ENCODE measurements at places on chromosomes 6 and 20. TPM values are rescaled to one million over a fixed set of nuclear protein-coding genes. Genes with fewer than 3 reads are reported as not detected.

- no peak for DNase-seq
- H3K36me3 ChIP-seq = peaks cover 30% of the 10 kb centered on the region
- H3K27ac ChIP-seq = no peak overlapping the region
Observed at GRCh38 chr20:49029203-49029602, 16.9 kb upstream of the CSE1L start.

DNA sequence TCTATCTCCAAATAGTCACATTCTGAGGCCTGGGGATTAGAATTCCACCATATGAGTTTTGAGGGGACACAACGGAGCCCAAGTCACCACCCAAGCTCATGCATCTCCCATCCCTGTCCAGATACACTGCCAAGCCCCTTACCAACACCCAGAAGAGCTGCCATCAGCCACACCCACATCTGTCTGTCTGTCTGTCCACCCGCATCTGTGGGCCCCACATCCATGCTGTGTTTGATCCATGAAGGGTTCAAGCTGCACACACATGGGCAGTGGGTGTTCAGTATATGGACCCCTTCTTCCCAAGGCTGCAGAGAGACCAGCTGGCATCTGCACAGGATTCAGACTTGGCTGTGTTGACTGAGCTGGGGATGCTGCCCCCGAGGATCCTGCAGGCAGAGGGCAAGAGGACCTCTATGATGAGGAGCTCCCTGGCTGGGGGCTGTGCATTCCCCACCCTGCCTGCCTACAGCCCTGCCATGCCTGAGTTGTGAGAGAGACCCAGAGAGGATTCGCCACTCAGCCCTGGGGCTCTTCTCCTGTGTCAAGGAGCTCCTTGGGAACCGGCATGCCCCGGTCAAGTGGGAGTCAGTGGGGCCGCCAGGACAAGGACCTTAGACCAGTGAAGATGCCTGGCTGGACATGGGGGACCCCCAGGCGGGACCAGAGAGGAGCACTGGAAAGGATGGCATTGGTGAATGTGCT, 206.4 kb downstream of the SYNDIG1 start:
- H3K27me3 ChIP-seq = no peaks in the 10 kb centered on the region
- no peaks in the 10 kb centered on the region for H3K36me3 ChIP-seq
- H3K4me3 ChIP-seq = no peak overlapping the region

Gene BHLHE23
- not detected for total RNA-seq

DNA sequence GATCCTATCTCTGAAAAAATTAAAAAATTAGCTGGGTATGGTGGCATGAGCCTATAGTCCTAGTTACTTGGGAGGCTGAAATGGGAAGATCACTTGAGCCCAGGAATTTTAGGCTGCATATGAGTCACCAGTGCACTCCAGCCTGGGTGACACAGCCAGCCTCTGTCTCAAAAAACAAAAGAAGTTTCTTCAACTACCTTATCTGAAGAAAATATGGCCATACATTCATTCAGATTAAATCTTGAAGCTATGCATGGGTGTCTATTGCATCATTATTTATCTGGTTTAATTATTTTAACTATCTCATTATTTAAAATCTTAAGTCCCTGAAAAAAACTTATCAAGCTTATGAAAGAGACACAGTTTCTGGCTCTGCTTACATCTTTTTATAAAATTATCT, 204.1 kb downstream of the SIM1 start:
- peaks cover 10% of the 10 kb centered on the region for H3K4me1 ChIP-seq
- H3K27me3 ChIP-seq = peaks cover 2% of the 10 kb centered on the region
- H3K4me3 ChIP-seq = no peak overlapping the region
- no peaks in the 10 kb centered on the region for H3K36me3 ChIP-seq
- DNase-seq = no peak
- H3K27ac ChIP-seq = no peak overlapping the region

Gene HSPA12B
- total RNA-seq = not detected

GRCh38 chr6:37029249-37029971, 24.0 kb downstream of the FGD2 start:
- H3K4me1 ChIP-seq = peaks cover 84% of the 10 kb centered on the region
- DNase-seq = peak; percentile 64
- peak overlapping the region; percentile 75 for H3K27ac ChIP-seq
- peaks cover 38% of the 10 kb centered on the region for H3K36me3 ChIP-seq
- H3K4me3 ChIP-seq = no peak overlapping the region
- no peaks in the 10 kb centered on the region for H3K27me3 ChIP-seq

DNA sequence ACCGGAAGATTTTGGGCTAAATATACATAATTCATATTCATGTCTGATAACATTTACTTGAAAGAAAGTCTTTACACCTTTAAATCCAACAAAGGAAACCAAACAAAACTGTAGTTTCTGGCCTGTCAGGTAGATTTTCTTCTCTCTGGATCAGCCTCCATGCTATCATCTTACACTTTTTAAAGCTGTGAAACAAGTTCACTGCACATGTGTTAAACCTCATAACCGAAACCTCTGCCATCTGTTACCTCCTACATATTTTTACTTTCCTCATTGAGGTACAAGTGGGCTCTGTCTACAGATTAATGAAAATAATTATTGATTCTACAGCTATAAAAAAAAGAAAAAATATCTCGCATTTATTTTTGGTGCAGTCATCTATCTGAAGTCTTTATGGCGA, 149.9 kb downstream of the RALGAPA2 start:
- DNase-seq = no peak
- no peaks in the 10 kb centered on the region for H3K4me1 ChIP-seq
- no peak overlapping the region for H3K27ac ChIP-seq
- no peaks in the 10 kb centered on the region for H3K27me3 ChIP-seq
- H3K4me3 ChIP-seq = no peak overlapping the region

Gene SNHG17
- 69.6 TPM for total RNA-seq

DNA sequence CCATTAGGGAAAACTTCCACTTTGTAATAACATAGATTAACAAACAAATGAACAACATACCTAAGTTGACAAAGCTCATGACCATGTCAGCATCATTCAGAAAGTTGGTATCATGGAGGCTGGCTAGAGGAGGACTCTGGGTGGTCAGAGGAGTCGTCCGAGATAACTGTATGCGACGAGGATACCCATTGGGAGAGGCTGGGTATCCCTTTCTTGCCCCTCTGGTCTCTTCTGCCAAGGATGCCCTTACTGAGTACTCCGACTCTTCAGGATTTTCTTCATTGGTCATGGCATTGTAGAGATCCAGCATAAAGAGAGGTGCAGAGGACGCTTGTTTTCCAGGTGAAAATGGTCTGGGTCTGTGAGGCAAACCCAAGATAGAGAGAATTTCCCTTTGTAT, 1.1 kb downstream of the BMP5 start:
- DNase-seq = no peak
- H3K36me3 ChIP-seq = no peaks in the 10 kb centered on the region
- H3K27ac ChIP-seq = no peak overlapping the region
- H3K4me3 ChIP-seq = no peak overlapping the region
- no peaks in the 10 kb centered on the region for H3K27me3 ChIP-seq
- no peaks in the 10 kb centered on the region for H3K4me1 ChIP-seq

Gene BMP6
- total RNA-seq = not detected

DNA sequence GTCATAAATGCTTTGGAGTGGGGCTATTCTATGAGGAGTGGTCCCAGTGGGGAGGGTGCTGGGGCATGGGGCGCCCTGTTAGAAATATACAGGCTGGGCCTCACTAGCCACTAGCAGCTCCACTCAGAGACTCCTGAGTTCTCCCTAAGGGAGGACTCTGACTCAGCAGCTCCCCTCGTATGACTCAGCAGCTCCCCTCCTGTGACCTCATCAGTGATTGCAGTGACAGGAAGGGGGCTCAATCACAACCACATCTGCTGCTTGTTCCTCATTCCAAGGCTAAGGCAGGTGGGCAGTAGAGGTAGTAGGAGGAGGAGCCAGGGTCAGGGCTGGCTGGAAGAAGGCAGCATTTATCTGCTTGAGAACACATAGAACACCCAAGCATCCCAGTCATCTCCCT, 73.7 kb downstream of the PRND start:
- peaks cover 34% of the 10 kb centered on the region for H3K4me1 ChIP-seq
- H3K36me3 ChIP-seq = peaks cover 86% of the 10 kb centered on the region
- peak overlapping the region; percentile 81 for H3K27ac ChIP-seq
- no peaks in the 10 kb centered on the region for H3K27me3 ChIP-seq
- H3K4me3 ChIP-seq = no peak overlapping the region

DNA sequence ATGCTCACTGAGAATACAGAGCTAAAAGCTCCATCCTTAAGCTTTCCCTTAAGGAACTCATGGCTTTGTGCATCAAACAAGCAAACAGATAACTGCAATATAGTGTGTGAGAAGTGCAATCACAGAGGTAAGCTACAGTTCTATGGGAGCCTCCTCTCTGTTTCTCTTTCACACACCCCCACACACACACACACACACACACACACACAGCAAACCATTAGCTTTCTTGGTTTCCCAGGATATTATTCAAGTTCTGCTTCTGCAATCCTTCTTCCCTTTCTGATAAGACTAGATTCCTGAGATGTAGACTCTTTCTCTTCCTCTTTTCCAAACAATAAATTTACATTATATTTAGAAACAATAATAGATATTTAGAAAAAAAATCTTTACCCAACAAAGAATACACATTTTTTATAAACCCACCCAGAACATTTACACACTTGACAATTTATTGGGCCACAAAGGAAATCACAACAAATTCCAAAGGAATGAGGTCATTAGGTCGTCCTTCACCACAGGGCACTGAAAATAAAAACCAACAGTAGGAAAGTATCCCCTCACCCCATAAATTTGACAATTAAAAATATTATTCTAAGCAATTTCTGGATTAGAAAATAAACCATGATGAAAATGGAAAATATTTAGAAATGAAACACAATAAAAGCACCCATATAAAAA, 9.3 kb upstream of the GFOD1 start:
- H3K27ac ChIP-seq = no peak overlapping the region
- peaks cover 4% of the 10 kb centered on the region for H3K27me3 ChIP-seq
- no peaks in the 10 kb centered on the region for H3K36me3 ChIP-seq
- H3K4me3 ChIP-seq = no peak overlapping the region
- no peak for DNase-seq
- no peaks in the 10 kb centered on the region for H3K4me1 ChIP-seq

Gene OOEP
- total RNA-seq = 0.87 TPM

DNA sequence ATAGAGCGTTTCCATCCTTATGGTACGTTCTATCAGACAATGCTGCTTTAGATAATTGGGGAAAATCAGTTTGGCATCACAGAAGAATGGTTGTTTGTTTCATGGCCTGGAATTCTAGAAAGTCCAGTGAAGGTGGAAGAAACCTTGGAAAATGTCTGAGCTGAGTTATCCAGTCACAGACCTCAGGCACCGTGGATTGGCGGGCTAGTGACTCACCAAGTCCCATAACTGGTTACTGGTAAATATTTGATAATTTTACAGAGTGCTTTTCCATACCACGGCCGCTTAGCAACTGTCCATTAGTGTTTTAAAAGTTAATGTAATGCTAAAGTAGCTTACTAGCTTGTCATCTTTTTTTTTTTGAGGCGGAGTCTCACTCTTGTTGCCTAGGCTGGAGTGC, 99.4 kb downstream of the SLC35B3 start:
- no peaks in the 10 kb centered on the region for H3K27me3 ChIP-seq
- H3K27ac ChIP-seq = no peak overlapping the region
- no peak overlapping the region for H3K4me3 ChIP-seq
- H3K4me1 ChIP-seq = no peaks in the 10 kb centered on the region

GRCh38 chr6:7697432-7697819, 28.5 kb upstream of the BMP6 start:
- no peak overlapping the region for H3K27ac ChIP-seq
- peaks cover 12% of the 10 kb centered on the region for H3K27me3 ChIP-seq
- no peaks in the 10 kb centered on the region for H3K36me3 ChIP-seq
- H3K4me3 ChIP-seq = no peak overlapping the region
